ENCODE measurements at places on chromosomes 12 and 14.

DNA sequence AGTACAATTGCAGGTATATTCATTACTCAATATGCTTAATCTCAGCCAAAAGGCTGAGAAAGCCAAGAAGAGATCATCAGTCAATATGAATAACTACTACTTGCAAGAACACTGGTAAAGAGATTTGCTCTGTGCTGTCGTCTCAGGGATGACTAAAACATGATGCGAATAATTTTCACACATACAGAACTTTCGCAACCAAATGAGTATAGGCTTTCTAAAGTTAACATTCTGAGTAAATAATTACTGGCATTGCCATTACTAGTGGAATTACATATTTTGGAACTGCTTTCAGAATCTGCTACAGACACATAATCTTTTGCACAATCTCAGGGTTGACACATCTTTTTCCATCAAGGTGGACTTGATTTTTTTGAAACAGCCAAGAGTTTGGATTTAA, 24.7 kb downstream of the NCKAP1L start:
- DNase-seq: no peak

- no peak for DNase-seq
Measured at GRCh38 chr14:86442135-86442534, 912.2 kb downstream of the FLRT2 start.

DNA sequence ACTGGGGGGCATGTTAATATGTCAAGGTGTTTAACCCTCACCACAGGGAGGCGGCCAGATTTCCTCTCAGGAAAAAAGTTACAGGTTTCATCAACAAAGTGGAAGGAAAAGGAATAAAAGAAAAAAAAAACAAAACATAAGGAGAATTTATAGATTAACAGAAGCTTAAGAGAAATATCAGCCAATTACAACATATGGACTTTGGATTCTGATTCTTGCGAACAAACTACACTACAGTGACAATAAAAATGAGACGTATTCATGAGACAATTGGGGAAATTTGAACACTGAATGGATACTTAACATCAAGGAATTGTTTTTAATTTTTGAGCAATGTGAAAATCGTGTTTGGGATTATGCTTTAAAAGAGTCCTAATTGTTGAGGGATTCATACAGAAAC, 60.4 kb downstream of the CALM1 start:
- DNase-seq: no peak

GRCh38 chr14:66842911-66843512, 335.1 kb downstream of the GPHN start:
- DNase-seq: no peak

DNA sequence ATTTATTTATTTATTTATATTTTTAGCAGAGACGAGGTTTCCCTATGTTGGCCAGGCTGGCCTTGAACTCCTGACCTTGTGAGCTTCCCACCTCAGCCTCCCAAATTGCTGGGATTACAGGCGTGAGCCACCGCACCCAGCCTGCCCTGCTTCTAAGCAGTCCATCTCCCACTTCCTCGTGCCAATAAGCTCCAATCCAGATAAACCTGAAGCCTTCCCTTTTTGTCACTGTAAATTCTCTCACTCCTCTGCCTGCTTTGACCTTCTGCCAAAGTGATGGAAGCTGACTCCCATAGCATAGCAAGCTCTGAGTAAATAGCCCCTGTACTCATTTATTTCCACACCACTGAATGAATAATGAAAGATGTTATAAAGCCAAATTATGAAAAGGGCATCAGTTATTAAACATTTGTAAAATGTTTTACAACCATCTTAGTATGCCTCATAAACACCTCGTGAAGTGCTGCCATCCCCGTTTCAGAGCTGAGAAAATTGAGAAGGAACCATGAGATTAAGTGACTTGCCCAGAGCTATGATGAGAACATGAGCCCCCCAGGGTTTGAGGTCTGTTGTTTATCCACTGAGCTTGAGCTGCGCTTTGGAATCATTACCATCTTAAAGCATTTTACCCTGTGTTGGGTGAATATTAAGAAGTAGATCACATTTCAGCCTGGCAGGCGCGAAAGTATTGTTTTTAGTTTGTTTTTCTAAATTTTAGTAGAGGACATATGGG, 30.4 kb downstream of the MANSC1 start:
- peak; percentile 58 for DNase-seq

- DNase-seq: peak; percentile 94
Measured at GRCh38 chr12:123533672-123534643, at the start of gene RILPL1. Gene RILPL1 (minus strand): TSS chr12:123533719. CDS start chr12:123533482, 237 bp downstream.

- DNase-seq: no peak
Measured at GRCh38 chr12:49260166-49260565, 4.7 kb upstream of the TUBA1C start.

GRCh38 chr14:88630565-88630964, 67.7 kb downstream of the ZC3H14 start:
- no peak for DNase-seq

DNA sequence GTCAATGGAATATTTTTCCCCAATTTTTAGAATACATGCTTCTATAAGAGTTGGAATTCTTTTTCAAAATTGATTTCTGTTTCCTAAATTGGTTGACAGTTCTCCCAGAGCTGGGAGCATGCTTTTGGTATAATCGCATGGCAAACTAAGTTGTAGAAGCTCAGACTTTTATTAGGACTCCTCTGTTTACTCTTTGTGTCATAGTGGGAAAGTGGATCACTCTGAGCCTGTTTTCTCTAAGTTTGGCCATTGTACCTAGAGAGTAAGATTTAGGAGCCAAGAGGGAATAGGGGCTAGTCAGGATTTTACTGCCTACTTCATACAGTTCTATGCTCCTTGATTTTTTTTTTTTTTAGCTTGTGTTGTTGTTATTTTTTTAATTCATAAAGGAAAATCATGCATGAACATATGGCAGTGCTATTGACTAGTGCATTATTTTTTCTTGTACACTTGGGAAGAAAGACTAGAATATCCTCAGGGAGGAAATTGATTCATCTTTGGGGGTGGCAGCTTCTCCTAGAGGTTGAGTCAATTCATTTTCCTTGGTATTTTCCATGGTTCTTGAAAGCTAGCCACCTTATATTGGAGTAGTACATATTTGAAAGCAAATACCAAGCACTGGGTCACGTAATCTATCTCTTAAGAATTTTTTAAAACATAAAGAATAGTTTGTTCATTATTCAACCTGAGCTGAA, 77.7 kb upstream of the TRAF3 start:
- DNase-seq: no peak

DNA sequence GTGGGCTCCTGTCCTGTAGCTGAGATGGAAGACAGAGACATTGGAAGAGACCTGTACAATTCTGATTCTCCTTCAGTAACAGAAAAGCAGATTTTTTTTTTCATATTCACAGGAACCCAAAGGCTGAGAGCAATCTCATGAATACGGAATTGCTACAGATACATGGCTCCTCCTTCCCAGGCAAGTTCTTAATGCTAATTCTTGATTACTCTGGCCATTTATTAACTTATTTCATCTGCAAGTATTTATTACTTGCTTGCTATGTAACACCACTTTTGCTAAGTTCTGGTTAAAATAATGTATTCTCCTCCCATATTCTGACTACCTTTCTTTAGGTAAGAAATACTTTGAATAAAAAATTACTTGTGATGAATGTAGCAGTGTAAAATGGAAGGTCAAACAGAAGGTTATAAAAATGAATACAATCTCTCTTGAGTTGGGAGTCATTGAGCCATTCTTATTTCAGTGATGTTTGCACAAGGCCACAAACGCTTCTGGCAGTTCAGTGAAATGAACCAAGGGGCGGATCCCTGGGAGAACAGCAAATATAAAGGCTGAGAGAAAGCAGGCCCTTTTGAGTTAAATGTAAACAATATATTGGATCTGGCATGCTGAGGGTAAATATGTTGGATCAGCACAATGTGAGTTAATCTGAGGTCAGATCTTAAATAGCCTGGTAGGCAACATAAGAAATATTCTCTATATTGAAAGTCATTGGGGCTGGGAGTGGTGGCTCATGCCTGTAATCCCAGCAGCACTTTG, 37.6 kb downstream of the MUCL1 start:
- DNase-seq: no peak

- DNase-seq: no peak
Measured at GRCh38 chr14:52370406-52370935, 56.4 kb downstream of the PTGER2 start.

DNA sequence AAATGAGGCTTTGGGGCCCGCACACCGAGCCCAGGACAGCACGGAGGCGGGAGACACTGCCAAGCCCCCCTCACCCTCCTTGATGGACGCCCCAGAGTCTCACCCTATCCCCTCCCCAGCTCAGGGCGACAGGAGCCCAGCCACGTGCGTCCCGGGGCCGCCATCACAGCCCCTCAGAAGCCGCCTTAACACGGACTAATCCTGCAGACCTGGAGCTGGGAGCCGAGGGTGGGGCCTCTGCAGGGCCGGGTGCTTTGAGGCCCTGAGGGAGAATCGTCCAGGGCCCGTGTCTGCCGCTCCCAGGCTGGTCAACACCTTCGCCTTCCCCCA, 79.7 kb upstream of the FBRSL1 start:
- no peak for DNase-seq

DNA sequence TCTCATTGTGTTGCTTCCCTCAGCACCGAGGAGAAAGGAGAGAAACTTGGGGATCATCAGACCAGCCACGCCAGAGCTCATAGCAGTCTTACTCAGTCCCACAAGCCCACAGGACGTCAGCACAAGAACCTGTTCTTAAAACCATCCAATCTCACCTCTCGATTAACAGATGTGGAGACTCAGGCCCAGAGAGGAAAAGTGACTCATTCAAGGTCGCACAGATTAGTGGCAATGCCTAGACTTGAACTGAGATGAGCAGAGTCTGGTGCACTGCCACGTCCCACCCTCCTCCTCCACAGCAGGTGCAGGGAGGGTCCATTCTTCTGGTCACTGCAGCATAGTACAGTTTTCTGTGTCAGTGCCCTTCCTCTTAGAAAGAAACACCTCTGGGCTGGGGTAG, 154.9 kb upstream of the PZP start:
- no peak for DNase-seq

DNA sequence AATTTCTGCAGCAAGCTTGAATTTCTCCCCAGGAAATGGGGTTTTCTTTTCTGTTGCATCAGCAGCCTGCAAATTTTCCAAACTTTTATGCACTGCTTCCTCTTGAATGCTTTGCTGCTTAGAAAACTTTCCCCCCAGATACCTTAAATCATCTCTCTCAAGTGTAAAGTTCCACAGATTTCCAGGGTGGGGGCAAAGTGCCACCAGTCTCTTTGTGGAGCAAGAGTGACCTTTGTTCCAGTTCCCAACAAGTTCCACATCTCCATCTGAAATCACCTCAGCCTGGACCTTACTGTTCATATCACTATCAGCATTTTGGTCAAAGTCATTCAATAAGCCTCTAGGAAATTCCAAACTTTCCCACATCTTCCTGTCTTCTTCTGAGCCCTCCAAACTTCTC, 241.6 kb upstream of the TMTC1 start:
- no peak for DNase-seq

DNA sequence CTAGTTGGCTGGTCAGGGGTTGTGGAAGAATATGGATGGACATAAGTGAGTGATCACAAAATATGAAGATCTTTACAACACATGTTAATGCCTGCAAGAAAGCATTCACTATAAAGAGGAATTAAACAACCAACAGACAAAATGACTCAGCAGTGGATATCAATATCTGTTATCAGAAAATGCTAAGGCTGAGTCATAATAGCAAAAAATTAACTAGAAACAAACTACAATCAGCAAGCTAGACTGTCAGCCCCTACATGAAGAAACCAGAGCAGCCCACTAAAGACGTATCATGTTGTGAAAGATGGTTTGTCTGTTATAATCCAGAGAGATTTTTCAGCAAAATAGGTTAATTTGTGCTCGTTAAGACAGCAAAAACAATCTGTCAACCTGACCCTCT, 472.9 kb downstream of the NELL2 start:
- no peak for DNase-seq

GRCh38 chr14:99191395-99192027, 80.5 kb downstream of the BCL11B start:
- DNase-seq: no peak

DNA sequence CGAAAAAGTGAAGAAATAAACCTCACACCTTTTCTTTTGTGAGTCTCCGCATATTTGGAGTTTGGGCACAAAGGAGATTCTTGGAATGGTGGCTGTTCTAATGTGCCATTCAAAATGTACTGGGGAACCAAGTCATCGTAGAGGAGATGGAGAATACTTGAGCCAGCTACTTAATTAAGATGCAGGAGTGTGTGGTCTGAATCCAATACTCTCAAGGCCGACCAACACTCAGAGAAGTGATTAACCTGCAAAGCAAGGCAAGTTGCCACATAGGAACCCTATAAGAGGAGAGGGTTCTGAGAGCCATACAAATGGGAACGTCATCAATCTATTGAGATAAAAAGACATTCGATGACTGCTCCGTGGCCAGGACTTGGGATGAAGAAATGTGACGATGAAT, 446.7 kb downstream of the GLT1D1 start:
- no peak for DNase-seq

GRCh38 chr14:56145965-56146364, 27.8 kb downstream of the PELI2 start:
- no peak for DNase-seq

DNA sequence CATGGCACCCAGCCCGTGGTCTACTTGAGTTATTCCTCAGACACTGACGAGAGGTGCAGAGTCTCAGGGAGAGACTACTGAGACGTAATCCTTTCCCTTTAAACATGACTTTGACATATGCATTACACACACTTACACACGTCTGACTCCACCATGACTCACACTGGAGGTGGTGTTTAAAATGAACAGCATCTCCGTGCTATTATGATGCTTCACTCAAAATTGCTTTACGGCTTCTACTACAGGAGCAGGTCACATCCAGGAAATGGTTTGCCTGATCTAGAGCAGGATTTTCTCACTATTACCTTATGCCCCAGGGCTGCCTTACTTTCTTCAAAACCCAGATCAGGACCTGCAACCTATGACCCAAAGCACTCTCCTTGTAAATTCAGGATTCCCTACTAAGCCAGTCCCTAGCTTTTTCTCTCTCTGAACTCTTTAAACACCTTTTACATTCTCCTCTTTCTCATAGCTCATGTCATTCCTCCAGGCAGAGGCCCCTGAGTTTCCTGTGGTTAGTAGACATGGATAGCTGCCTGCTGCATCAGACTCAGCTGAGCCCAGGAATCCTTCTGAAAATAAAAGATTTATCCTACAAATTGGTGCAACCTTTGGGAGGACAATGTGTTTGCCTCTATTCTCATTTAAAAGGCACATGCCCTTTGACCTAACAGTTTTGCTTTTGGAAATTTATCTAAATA, 31.2 kb downstream of the TMCC3 start:
- no peak for DNase-seq

GRCh38 chr12:5081016-5081415, 37.3 kb downstream of the KCNA5 start:
- DNase-seq: peak; percentile 64

DNA sequence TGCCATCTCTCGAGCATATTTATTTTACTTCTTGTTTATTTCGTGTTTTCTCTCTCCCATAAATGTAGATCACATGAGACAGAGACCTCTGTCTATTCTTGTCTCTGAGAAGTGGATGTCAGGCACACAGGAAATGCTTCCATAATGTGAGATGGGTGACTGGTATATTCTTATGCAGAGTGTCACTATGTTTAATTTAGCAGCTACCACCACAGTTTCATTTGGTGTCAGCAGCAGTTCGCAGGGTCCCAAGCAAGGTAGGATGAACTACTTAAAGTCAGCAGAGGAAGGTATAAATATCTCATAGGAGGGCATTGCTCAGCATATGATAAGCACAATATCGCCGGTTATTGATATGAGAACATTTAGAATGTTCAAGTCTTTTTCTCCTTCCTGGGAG, 180.9 kb upstream of the CNTN1 start:
- DNase-seq: no peak

- DNase-seq: no peak
Measured at GRCh38 chr12:21839776-21840175, 65.3 kb upstream of the KCNJ8 start.
